ENCODE measurements at places on chromosomes 2 and 18.

DNA sequence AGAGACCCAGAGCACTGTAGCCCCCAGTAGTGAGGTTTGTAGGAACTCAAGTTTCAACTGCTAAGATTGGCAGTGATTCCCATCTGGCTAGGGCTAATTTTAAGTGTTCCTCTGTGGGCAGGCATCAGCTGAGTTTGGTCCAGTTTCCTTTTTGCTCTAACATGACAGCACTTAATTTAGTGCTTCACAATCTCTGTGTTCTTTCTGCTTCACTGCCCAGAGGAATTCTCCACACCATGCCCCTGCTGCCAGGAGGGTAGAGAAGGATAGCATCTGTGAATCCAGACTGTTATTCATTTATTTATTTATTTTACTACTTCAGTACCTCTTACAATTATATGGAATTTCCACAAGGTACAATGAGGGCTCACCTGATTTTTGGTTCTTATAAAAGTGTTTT, 549.9 kb upstream of the FSIP2 start:
- no peak for DNase-seq

GRCh38 chr2:143513081-143513480, 383.9 kb downstream of the ARHGAP15 start:
- DNase-seq, result no peak

GRCh38 chr2:156118753-156119416, 213.6 kb downstream of the NR4A2 start:
- DNase-seq, result no peak

- no peak for DNase-seq
These were observed 1.7 kb downstream of the ALLC start for GRCh38 chr2:3659447-3660432.

GRCh38 chr2:216520112-216520511, 21.5 kb downstream of the RPL37A start:
- DNase-seq, result no peak

DNA sequence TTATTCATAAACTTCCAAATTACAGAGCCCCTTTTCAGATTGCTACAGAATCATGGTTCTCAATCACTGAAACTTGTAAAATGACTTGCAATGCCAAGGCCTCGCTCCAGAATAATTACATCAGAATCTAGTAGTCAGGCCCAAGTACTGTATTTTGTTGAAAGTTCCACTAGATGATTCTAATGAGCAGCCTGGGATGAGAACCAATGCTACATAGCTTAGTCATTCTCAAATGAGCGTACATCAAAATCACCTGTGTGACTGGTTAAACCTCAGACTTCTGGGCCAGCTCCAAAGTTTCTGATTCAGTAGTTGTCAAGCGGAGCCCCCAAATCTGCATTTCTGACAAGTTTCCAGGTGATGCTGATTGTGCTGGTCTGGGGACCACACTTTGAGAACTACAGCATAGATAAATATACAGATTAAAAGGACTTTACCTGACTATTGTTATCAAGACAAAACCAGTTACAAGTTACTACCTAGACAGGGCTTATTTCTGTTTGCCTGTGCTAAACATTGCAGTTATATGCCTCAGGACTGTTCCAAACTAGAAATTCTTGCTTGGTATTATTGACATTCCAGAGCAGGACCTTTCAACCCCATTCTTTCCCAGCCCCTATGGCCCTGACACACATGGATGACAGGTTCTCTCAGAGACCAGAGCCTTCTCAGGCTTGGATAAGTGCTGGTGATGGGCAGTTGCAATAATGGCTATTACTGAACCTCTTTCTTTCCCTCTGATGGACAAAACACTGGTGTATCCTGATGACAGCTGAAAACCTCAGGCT, 83.1 kb downstream of the UPP2 start:
- no peak for DNase-seq

- DNase-seq, result no peak
These were observed 18.7 kb downstream of the SATB2 start for GRCh38 chr2:199439066-199439465.

Data from stimulated activated CD8-positive, alpha-beta memory T cell treated with anti-CD3 and anti-CD28 coated beads, Interleukin-4, amount 100 ng/mL, for 1 hour (primary cell).